ENCODE measurements at places on chromosomes 6 and 20. TPM values are rescaled to one million over a fixed set of nuclear protein-coding genes. Genes with fewer than 3 reads are reported as not detected.

- DNase-seq, result no peak
Observed at GRCh38 chr20:60036746-60037499, 78.7 kb downstream of the CDH26 start.

- DNase-seq, result no peak
Observed at GRCh38 chr20:25624500-25624939, 706 bp upstream of the NANP start.

GRCh38 chr6:143396497-143397226 is 53.8 kb downstream of the ADAT2 start:
- DNase-seq, result no peak

GRCh38 chr6:113466526-113466925 is 390.6 kb upstream of the MARCKS start:
- DNase-seq, result no peak

GRCh38 chr6:132789396-132789776 is 9.1 kb downstream of the SLC18B1 start:
- no peak for DNase-seq

DNA sequence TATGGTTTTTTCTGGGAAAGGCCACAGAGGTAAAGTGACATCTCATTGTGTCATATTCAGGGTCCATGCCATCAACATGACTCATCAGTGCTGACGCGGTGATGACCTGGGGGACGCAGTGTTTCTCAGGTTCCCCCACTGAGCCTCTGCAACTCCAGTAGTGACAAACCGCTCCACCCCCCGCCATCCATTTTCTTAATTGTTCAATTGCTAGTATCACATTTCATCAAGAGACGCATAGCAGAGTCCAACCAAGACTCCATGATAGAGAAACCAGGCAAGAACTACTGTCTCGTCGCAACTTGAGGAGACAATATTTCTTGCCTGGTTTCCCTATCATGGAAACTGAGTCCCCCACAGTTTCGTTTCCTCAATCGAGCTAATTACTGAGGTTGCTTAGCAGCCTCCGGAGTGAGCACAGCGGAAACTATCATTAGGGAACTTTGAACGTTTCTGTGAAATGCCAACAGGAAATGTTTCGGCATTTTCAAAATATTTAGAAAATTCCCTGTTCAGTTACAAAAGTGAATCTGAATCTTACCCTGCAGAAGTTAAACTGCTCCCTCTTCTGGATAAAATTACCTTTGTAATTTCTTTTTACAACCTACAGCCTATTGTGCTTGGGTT is 12.2 kb upstream of the SERPINB1 start:
- DNase-seq, result peak; percentile 85

- no peak for DNase-seq
Observed at GRCh38 chr6:25156123-25156522, 123.1 kb upstream of the CARMIL1 start.

DNA sequence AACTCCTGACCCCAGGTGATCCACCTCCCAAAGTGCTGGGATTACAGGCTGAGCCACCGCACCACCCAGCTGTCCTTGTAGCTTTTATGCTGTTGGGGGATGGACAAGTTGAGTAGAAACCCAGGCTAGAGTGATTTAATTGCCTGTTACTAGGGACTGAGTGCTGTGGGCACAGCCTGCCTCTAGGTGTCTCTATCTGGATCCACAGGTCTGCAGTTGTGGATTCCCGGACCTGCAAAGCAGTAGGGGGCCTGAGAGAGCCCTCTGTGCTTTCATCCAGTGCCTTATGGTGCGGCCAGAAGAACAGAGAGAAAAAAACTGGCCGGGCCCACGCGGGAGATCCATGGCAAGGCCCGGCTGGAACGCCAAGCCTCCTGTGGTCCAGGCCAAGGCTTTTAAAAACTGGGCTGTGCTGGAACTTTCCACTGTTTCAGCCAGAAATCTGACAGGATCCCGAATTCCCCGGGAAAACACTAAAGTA is 5.2 kb downstream of the SIRPA start:
- peak; percentile 78 for DNase-seq

DNA sequence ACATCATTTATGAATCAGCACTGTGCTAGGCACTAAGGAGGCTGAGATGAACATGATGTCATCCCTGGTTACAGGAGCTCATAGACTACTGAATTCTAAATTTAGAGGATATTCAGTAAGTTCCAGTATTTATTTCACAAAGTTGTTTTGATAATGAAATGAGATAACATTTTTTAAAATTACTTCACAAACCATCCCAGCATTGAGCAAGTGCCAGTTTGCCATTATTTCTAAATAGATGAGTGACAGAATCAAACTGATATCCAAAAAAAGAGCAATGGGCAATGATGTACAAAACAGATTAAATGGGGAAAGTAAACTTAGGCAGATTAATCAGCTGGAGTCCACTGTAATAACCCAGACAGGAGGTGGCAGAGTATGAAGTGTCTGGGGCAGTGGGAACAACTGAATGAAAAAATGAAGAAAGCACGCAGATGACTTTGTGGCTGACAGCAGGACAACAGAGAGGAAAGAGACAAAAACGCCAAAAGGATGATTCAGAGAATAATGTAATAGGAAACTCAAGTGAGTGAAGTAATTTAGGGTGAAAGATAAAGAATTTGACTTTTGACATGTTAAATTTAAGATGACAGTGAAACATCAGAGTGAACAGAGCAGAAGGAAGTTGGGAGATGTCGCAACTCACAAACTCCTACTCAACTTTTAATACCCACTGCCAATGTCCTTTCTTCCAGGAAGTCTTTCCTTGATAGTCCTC is 70.2 kb downstream of the RCAN2 start:
- DNase-seq, result no peak

DNA sequence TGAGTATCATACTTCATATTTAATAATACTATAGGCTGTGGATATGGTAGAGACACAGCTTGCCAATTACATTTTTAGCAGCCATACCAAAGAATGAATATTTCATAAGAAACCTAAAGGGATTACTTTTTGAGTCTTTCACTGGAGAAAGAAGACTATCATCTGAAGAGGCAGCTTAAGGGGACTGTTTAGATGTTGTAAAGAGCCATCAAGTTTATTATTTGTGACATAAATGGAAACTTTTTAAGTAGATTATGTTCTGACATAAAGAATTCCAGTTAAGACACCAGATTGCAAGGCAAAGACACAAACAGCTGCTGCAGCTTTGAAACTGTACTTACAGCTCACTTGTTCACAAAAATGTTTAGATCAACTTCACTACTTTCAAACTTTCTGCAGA is 429.4 kb downstream of the TFAP2A start:
- DNase-seq, result no peak

- no peak for DNase-seq
Observed at GRCh38 chr20:16428112-16428511, 145.1 kb downstream of the KIF16B start.

GRCh38 chr6:167764713-167765479 is 61.8 kb upstream of the AFDN start:
- no peak for DNase-seq

DNA sequence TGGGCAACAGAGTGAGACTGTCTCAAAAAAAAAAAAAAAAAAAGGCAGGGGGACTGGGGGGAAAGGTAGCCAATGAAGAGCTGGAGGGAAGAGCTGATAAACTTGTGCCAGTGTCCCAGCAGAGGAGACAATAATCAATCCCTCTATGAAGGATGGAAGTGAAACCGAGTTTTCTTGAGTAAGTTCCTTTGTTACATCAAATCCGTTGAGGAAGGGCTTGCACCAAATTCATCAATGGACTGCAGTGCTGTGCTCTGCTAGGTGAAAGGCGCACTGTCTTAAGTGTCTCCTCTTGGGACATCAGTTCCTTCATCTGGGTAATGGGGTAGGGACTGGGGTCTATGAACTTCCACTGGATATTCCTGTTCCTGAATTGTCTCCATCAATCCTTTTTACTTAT is 3.0 kb upstream of the CRIP3 start:
- DNase-seq, result no peak

- DNase-seq, result peak; percentile 94
Observed at GRCh38 chr20:45919542-45920399, 7.8 kb upstream of the PLTP start.

DNA sequence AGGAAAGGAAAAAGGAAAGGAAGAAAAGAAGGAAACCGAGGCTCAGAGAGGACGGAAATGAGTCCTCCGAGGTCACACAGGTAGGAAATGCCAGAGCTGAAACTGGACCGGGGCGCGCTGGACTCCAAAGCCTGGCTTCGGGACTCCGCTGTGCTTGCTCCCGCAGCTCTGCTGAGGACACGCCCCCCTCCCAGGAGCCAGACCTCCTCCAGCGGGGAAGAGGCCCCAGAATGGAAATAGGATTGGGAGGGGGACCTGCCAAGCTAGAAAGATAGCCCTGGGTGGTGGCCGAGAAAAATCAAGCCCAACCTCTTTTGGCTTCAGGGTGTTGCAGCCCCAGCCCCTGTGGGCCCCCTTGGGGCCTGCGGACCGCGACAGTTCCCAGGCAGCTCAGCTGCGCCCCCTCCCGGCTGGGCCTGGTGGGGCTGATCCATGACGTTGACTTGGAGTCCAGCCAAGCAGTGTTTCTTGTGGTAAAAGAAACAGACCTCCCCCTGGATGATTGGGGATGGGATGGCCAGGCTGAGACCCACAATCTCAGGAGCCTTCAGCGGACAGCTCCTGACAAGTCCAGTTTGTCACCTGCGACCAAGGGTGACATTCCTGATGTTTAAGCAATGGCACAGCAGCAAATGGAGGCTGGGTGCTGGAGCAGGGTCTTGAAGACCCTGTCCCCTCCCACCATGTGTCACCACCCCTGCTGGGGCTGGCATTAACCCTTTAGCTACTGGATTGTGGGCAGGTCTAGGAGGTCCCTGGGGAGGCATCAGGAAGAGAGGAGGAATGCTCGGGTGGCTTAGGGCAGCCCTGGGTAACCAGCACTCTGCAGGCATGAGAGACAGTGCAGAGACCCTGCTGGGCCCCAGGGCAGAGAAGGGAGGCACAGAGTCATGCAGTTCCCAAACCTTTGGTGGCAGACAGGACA is 55.4 kb downstream of the RIPOR3 start:
- DNase-seq, result peak; percentile 54

DNA sequence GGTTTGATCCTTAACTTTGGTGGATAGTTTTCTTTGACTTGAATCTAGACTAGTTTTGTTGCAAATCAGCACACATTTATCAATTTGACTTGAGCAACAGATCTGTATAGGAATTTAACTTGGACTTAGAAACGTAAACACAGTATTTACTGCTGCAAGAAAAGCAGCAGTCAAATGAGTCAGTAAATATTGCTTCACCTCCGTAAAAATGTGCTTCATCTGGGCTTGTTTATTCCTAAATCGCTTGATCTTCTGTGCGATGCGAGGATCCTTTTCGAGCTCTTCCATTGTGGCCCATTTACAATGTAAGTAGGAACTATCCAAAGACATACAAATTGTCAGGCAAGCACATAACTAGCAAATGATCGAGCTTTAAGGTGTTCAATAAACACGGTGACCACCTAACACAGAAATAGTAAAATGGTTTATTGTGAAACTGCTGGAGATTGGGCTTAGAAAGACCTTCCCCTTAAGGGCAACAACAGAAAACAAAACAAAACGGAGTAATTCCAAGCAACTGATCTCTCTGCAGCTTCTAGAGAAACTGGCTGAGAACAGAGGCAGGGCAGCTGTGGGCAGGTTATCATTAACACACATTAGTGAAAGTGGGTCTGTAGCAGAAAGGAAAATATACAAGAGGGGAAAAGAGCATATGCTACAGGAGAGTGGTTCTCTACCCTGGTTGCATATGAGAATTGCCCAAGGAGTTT is 120.8 kb downstream of the CHD6 start:
- no peak for DNase-seq

GRCh38 chr6:73798592-73798991 is 102.6 kb downstream of the CD109 start:
- peak; percentile 43 for DNase-seq

- DNase-seq, result no peak
Observed at GRCh38 chr6:136180704-136181511, 69.2 kb downstream of the MTFR2 start.

DNA sequence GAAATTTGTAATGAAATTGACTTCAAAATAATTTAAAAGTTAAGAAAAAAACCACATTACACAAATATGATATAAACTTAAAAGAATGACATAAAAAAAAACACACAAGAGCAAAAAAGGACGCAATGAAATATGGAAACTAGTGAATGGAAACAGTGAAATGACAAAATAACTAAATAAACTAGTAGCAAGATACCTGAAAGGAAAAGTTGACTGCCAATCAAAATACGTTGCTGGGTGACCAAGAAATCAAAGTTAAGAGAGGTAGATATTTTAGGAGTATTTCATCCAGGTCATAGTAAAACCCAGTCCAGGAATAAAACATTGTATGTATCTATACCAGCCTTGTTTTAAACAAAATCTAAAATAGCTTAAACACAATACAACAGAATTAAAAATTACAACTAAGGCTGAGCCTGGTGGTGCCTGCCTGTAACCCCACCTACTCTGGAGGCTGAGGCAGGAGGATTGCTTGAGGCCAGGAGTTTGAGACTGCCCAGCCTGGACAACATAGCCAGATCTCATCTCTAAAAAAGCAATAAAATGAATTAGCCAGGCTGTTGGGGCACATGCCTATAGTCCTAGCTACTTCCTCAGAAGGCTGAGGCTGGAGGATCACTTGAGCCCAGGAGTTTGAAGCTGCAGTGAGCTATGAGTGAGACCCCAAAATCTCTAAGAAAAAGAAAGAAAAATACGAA is 22.0 kb downstream of the C6orf15 start:
- DNase-seq, result no peak

- DNase-seq, result no peak
Observed at GRCh38 chr20:24948939-24949679, at the start of gene CST7. CST7 (plus strand) TSS chr20:24949269; CDS start chr20:24949506, 237 bp downstream.

DNA sequence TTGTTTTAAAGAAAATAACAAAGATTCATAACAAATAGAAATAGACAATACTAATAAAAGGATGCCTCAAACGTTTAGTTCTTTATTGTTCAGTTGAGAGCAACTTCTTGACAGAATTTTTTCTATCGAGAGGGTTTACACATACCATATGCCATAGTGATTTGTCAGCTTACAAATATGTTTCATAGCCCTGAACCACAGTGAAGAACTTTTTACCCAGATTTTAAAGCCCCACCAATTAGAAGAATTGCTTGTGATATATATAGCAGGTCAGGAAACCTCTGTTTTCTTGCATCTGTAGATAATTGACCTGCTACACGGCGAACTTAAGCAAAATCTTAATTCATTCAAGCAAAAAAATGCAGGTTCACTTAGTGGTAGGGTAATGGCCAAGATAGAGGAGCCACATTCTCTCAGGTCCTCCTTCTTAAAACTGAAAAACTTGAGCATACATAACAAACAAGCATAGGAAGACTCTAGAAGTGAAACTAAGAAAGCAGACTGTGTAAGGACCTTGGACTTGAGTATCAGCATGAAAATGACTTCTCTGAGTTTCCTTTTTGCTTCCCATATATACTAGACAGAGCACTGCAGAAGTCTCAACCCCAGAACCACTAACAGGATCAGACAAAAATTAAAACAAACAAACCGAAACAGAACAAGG is 39.5 kb downstream of the CRISP1 start:
- DNase-seq, result no peak

GRCh38 chr6:43708860-43709653 is 21.5 kb upstream of the MRPS18A start:
- peak; percentile 56 for DNase-seq

The SNAP91 gene
- total RNA-seq, result 0.72 TPM

The RNF144B gene
- 97.3 TPM for total RNA-seq

The HDGFL1 gene
- total RNA-seq, result not detected

The VWA7 gene
- total RNA-seq, result 0.25 TPM

The DOP1A gene
- 12.3 TPM for total RNA-seq

The CRYBG1 gene
- total RNA-seq, result 25.0 TPM

The SMPDL3A gene
- 4.1 TPM for total RNA-seq

The PCMTD2 gene
- 45.7 TPM for total RNA-seq

The ANGPT4 gene
- not detected for total RNA-seq

The ERVFRD-1 gene
- not detected for total RNA-seq

The FAM217A gene
- not detected for total RNA-seq

The TBXT gene
- total RNA-seq, result not detected

The FILIP1 gene
- 12.6 TPM for total RNA-seq

The GNAS-AS1 gene
- total RNA-seq, result 0.58 TPM

The PRDM1 gene
- 4.8 TPM for total RNA-seq
